Right renal cortex interstitium (tissue), 3 donors: ENCODE measurements at places on chromosomes 3 and 15. TPM values are rescaled to one million over a fixed set of nuclear protein-coding genes. Genes with fewer than 3 reads are reported as not detected.

Gene NR1I2
- polyA plus RNA-seq: 0.49 TPM

Gene SLC28A1
- 7.4 TPM for polyA plus RNA-seq

Gene ACTR8
- polyA plus RNA-seq: 41.9 TPM

Gene C3orf85
- 19.0 TPM for polyA plus RNA-seq

Gene TRH
- polyA plus RNA-seq: 0.11 TPM

Gene SMAD6
- polyA plus RNA-seq: 23.0 TPM
